ENCODE measurements at places on chromosomes 11 and 22. TPM values are rescaled to one million over a fixed set of nuclear protein-coding genes. Genes with fewer than 3 reads are reported as not detected.

OR8D2 gene
- not detected for total RNA-seq

DNA sequence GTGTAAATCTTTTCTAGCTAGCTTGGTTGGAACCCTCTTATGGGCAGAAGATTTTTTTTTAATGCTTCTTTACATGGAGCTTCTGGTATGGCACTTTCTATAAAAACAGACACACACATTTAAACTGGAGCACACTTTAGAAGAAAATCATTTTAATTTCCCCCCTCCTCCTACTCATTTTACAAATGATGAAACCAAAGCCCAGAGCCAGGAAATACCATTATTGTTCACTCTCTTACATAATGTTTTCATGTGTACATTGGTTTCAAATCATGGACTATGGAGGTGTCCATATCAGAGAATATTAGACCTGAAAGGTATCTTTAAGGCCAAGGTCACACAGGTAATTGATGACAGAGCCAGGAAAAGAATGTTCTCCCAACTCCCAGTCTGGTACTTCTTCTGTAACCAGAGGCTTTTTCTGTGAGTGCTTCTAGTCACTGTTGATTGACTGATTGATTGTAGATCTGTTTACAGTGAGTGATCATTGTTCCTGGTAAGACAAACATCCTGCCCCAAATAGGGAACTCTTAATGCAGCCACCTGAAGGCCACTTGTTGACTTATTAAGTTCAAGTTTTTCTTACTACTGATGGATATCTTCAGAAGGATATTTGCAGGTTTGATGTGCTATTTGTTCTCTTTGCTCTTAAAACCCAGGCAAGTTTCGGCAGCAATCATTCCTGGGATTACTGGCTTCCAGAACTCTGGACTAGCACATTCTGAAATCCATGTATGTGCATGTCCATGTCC lies 26.8 kb upstream of the ME3 start:
- H3K4me3 ChIP-seq: no peak overlapping the region
- DNase-seq: no peak
- H3K27me3 ChIP-seq: peaks cover 64% of the 10 kb centered on the region
- H3K36me3 ChIP-seq: no peaks in the 10 kb centered on the region
- H3K4me1 ChIP-seq: peaks cover 16% of the 10 kb centered on the region

DNA sequence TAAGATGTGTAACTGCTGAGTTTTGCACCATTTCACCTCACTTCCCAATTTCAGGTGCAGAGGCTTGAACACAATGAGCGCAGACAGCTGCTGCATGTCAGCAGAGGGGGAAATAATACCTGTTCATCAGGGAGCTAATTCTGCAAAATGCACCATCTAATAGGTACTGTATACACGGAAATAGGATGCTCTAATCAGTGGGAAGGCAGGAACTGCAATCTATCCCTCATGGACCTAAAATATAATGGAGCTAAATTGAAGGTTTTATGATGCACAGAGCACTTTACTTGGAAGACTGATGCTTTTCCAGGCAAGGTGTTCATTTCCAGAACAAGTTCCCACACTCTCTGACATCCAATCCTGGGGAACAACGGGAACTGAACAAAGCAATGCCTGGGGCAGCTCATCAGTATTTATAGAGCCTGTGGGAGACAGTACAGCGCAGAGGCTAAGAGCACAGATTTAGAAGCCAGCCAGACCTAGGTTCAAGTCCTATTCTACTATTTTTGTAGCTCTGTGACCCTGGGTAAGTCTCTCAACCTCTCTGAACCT lies 78.5 kb downstream of the TENM4 start:
- H3K27me3 ChIP-seq: no peaks in the 10 kb centered on the region
- DNase-seq: no peak
- no peak overlapping the region for H3K27ac ChIP-seq
- H3K4me3 ChIP-seq: no peak overlapping the region
- peaks cover 5% of the 10 kb centered on the region for H3K4me1 ChIP-seq

WNT7B gene
- total RNA-seq: 4.3 TPM

DNA sequence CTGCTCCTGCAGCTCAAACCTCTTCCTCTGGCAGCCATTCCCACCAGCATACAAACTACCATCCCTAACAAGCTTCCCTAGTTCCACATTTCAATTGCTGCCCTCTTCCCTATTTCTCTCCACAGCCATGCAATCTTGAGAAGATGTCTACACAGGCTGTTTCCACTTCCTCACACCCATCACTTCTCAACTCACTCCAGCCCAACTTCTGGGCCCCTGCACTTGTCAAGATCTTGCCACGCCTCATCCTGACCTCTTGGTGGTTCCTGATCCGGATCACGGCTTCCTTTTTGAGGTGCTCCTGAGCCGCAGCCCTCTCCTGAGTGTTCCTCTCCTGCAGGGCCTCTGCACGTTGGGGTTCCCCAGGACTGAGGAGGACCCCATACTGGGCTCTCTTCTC lies 22.6 kb downstream of the RPL27A start:
- H3K4me1 ChIP-seq: peaks cover 2% of the 10 kb centered on the region
- H3K4me3 ChIP-seq: no peak overlapping the region
- peak overlapping the region; percentile 30 for H3K27ac ChIP-seq
- no peaks in the 10 kb centered on the region for H3K27me3 ChIP-seq

DNA sequence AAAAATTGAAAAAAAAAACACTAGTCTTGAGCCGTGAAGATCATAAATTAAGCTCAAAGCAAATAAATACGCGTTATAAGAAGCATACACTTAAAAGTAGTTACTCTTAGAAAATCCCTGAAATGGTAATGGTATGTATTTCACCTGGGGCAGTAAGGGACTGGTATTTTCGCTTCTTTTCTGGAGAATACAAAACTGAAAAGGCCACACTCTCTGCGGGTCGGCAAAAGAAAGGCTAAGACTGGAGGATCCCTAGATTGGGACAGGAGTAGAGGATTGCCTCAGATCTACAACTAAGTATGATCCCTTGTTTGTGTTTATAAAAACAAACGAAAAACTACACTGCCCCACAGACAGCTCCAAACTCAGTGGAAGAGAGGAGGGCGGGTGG lies 617 bp downstream of the TSG101 start:
- H3K27ac ChIP-seq: peak overlapping the region; percentile 100
- no peak for DNase-seq
- H3K27me3 ChIP-seq: no peaks in the 10 kb centered on the region
- H3K4me3 ChIP-seq: peak overlapping the region; percentile 100
- peaks cover 15% of the 10 kb centered on the region for H3K4me1 ChIP-seq
- peaks cover 6% of the 10 kb centered on the region for H3K36me3 ChIP-seq

GRCh38 chr11:115766561-115766960 lies 262.3 kb upstream of the CADM1 start:
- H3K36me3 ChIP-seq: no peaks in the 10 kb centered on the region
- peaks cover 19% of the 10 kb centered on the region for H3K27me3 ChIP-seq

- no peak for DNase-seq
- peaks cover 8% of the 10 kb centered on the region for H3K27me3 ChIP-seq
- no peak overlapping the region for H3K27ac ChIP-seq
- peaks cover 31% of the 10 kb centered on the region for H3K4me1 ChIP-seq
- peaks cover 2% of the 10 kb centered on the region for H3K36me3 ChIP-seq
- no peak overlapping the region for H3K4me3 ChIP-seq
These were observed 169.4 kb downstream of the MYO18B start for GRCh38 chr22:25911243-25911972.

- H3K27me3 ChIP-seq: no peaks in the 10 kb centered on the region
- no peak for DNase-seq
- H3K36me3 ChIP-seq: peaks cover 5% of the 10 kb centered on the region
These were observed 2.4 kb downstream of the RASSF10 start for GRCh38 chr11:13011466-13012055.

- H3K36me3 ChIP-seq: peaks cover 2% of the 10 kb centered on the region
- DNase-seq: no peak
- peak overlapping the region; percentile 1 for H3K4me3 ChIP-seq
- peaks cover 39% of the 10 kb centered on the region for H3K4me1 ChIP-seq
- H3K27me3 ChIP-seq: no peaks in the 10 kb centered on the region
- H3K27ac ChIP-seq: peak overlapping the region; percentile 73
These were observed 19.8 kb upstream of the TMPRSS5 start for GRCh38 chr11:113725913-113726312.

- no peaks in the 10 kb centered on the region for H3K36me3 ChIP-seq
- H3K4me3 ChIP-seq: no peak overlapping the region
- DNase-seq: no peak
- H3K4me1 ChIP-seq: peaks cover 5% of the 10 kb centered on the region
- no peak overlapping the region for H3K27ac ChIP-seq
These were observed 84.5 kb downstream of the CACNA1I start for GRCh38 chr22:39655004-39655579.

GRCh38 chr22:50483977-50484853 lies 2.4 kb upstream of the MIOX start:
- H3K4me1 ChIP-seq: no peaks in the 10 kb centered on the region

GRCh38 chr11:120409655-120410054 lies 73.4 kb downstream of the ARHGEF12 start:
- H3K4me3 ChIP-seq: no peak overlapping the region
- H3K36me3 ChIP-seq: peaks cover 3% of the 10 kb centered on the region
- H3K27ac ChIP-seq: peak overlapping the region; percentile 3
- no peaks in the 10 kb centered on the region for H3K27me3 ChIP-seq
- peaks cover 7% of the 10 kb centered on the region for H3K4me1 ChIP-seq

DNA sequence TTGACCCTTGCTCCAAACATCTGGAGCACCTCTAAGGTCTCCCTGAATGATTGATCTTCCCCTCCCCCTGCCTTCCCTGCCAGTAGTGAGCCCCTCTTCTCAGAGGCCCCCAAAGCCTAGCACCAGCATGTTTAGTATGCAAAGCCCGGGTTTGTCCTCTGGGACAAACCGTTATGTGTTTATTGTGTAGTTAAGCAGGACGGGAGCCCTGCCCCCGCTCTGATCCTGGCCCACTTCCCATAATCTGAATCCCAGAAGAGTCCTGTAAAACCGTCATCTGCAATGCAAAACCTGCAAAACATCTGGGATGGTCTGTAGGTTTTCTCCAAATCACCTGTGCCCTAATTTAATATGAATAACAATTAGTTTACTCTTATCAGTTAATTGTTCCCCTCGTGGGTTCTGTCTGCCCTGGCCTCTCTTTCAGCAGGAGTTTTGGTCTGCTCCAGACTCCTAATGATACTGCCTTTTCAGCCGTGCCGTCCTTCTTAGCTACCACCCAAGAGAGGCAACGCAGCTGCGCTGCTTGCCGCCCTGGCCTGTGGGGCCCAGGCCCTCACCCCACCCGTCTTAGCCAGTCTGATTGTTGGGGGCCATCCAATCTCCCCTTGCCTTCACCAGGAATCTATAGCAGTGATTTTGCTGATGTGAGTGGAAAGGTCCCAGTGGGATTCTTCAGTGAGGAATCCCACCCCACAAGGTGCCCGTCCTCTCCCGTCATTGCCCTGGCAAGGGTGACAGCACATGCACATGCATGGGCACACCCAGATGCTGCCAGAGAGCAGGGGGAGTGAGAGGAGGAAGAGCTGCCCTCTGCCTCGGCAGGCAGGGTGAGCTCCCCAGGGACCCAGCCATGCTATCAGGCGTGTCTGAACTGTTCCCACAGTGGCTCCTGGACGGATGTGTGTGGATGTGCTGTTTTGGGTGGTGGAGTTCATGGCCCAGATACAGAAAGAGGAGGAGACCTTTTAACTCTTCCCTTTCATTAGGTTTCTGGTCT lies 3.0 kb upstream of the B3GAT1 start:
- DNase-seq: no peak
- H3K36me3 ChIP-seq: no peaks in the 10 kb centered on the region
- no peak overlapping the region for H3K27ac ChIP-seq
- H3K4me3 ChIP-seq: no peak overlapping the region

DNA sequence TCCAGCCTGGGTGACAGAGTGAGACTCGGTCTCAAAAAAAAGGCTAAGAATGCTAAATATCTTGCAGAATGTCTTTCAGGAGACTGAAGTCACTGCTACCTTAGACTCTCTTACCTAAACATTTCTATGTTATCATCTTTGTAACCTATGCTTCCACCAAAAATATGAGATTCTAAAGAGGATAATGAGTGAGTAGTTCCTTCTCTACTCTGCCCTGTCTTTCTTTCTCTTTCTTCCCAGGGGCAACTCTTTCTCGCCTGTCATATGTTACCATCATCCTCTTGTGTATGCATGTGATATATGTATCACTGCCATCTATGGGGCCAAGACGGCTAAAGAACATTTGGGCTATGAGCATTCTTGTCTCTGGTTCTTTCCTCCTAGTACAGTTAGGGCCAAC lies 9.0 kb upstream of the RASSF10 start:
- H3K27ac ChIP-seq: no peak overlapping the region
- H3K4me3 ChIP-seq: no peak overlapping the region
- peaks cover 29% of the 10 kb centered on the region for H3K4me1 ChIP-seq
- no peak for DNase-seq

Data from progenitor cell of endocrine pancreas (in vitro differentiated cells).